Pancreas (tissue), 10 donors: ENCODE measurements at places on chromosomes 4 and X. TPM values are rescaled to one million over a fixed set of nuclear protein-coding genes. Genes with fewer than 3 reads are reported as not detected.

Gene NXF2
- not detected for total RNA-seq

Gene ALAS2
- 0.28 TPM for total RNA-seq

Gene KANTR
- 2.4 TPM for total RNA-seq

Gene TLL1
- total RNA-seq = 2.6 TPM

Gene CLDN22
- total RNA-seq = not detected

Gene IL15
- total RNA-seq = 1.0 TPM

Gene CNGA1
- total RNA-seq = 2.3 TPM

Gene DUSP9
- not detected for total RNA-seq

DNA sequence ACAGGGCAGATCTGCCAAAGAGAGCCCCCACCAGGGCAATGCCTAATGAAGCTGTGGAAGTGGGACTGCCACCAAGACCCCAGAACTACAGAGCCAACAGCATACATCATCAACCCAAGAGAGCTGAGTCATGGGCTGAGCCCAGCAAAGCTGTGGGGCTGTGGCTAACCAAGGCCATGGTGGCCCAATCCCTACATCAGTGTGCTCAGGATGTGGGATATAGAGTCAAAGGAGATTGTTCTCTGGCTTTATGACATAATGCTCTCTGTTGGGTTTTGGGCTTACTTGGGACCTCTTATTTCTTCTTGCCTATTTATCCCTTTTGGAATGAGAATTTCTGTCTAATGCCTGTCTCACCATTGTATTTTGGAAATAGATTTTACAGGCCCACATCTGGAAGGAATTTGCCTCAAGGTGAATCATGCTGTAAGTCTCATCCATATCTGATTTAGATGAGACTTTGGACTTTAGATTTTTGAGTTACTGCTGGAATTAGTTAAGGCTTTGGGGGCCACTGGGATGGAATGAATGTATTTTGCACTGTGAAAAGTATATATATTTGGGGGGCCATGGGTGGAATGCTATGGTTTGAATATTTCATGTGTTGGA, 5.4 kb upstream of the PRDM5 start:
- peaks cover 16% of the 10 kb centered on the region for H3K4me1 ChIP-seq
- H3K4me3 ChIP-seq = no peak overlapping the region
- no peaks in the 10 kb centered on the region for H3K27me3 ChIP-seq
- H3K36me3 ChIP-seq = no peaks in the 10 kb centered on the region

- H3K36me3 ChIP-seq = no peaks in the 10 kb centered on the region
- no peaks in the 10 kb centered on the region for H3K27me3 ChIP-seq
- H3K4me3 ChIP-seq = no peak overlapping the region
- no peak for DNase-seq
- no peaks in the 10 kb centered on the region for H3K4me1 ChIP-seq
Measured at GRCh38 chrX:6029014-6029413, 199.7 kb downstream of the NLGN4X start.

GRCh38 chrX:135688137-135688536, 25.3 kb upstream of the CT45A1 start:
- no peak overlapping the region for H3K4me3 ChIP-seq
- H3K36me3 ChIP-seq = no peaks in the 10 kb centered on the region
- no peak for DNase-seq
- no peaks in the 10 kb centered on the region for H3K27me3 ChIP-seq
- no peak overlapping the region for H3K27ac ChIP-seq

GRCh38 chrX:22314692-22315091, 42.0 kb downstream of the CBLL2 start:
- no peak overlapping the region for H3K4me3 ChIP-seq
- H3K27ac ChIP-seq = no peak overlapping the region
- no peak for DNase-seq
- H3K4me1 ChIP-seq = no peaks in the 10 kb centered on the region

- no peaks in the 10 kb centered on the region for H3K4me1 ChIP-seq
- no peaks in the 10 kb centered on the region for H3K27me3 ChIP-seq
- no peaks in the 10 kb centered on the region for H3K36me3 ChIP-seq
- no peak overlapping the region for H3K27ac ChIP-seq
- no peak for DNase-seq
Measured at GRCh38 chr4:126710935-126711334, 921.8 kb upstream of the INTU start.

GRCh38 chr4:60500810-60501209, 699.3 kb upstream of the ADGRL3 start:
- no peak for DNase-seq
- no peaks in the 10 kb centered on the region for H3K4me1 ChIP-seq
- H3K27ac ChIP-seq = no peak overlapping the region
- H3K4me3 ChIP-seq = no peak overlapping the region

DNA sequence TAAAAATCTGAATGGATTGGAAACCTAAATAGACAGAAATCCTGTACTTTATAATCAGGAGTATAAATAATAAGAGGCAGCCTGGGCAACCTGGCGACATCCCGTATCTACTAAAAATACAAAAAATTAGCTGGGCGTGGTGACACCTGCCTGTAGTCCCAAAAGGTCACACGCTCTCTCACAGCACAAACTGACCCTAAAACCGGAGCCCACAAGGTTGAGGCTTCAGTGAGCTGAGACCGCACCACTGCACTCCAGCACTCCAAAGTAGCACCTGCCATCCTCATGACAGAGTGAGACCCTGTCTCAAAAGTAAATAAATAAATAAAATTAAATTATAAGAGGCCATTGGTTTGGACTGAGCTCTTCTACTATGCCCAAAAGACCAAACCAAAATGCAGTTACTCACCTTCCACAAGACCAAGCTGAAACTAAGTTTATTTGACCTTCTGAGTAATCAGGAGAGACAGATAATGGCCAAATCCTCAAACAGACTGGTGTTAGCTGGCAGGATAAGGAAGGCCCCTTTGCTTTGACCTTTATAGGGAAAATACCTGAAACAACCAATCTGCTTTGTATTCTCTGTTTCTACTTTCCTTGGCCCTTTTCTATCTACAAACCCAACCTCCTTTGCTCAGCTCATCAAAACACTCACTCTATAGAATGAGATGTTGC, 3.2 kb upstream of the GRSF1 start:
- no peaks in the 10 kb centered on the region for H3K36me3 ChIP-seq
- no peak overlapping the region for H3K4me3 ChIP-seq
- H3K4me1 ChIP-seq = no peaks in the 10 kb centered on the region

- H3K36me3 ChIP-seq = peaks cover 4% of the 10 kb centered on the region
- H3K27ac ChIP-seq = no peak overlapping the region
- DNase-seq = no peak
- peaks cover 22% of the 10 kb centered on the region for H3K4me1 ChIP-seq
- no peak overlapping the region for H3K4me3 ChIP-seq
- H3K27me3 ChIP-seq = no peaks in the 10 kb centered on the region
Measured at GRCh38 chr4:88995874-88996273, 61.1 kb downstream of the FAM13A start.

DNA sequence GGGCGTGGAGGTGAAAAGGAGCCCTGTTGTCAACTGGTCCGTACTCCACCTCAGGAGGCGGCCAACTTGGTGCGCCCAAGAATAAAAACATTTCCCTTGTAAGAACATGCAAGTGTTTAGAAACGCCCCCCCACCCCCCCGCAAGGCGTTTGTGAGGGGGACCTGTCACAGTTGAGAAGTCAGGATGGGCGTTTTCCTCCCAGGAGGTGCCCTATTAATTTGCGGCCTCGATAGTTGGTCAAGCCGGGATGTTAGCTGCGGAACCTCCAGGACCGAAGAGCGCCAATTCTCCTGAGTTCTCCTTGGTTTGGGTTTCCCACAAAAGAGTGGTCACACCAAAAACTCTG, 651 bp upstream of the SAP30 start:
- peak overlapping the region; percentile 47 for H3K4me3 ChIP-seq
- peak; percentile 43 for DNase-seq
- H3K27ac ChIP-seq = peak overlapping the region; percentile 95
- H3K27me3 ChIP-seq = no peaks in the 10 kb centered on the region

- H3K27ac ChIP-seq = no peak overlapping the region
- no peaks in the 10 kb centered on the region for H3K36me3 ChIP-seq
- DNase-seq = no peak
- no peaks in the 10 kb centered on the region for H3K27me3 ChIP-seq
Measured at GRCh38 chrX:151743651-151744470, 9.3 kb downstream of the CNGA2 start.

- H3K27ac ChIP-seq = no peak overlapping the region
- no peak for DNase-seq
- no peak overlapping the region for H3K4me3 ChIP-seq
Measured at GRCh38 chrX:8629871-8630270, 102.1 kb downstream of the ANOS1 start.

GRCh38 chr4:74120086-74120485, 21.1 kb upstream of the CXCL2 start:
- H3K27me3 ChIP-seq = no peaks in the 10 kb centered on the region
- no peaks in the 10 kb centered on the region for H3K36me3 ChIP-seq
- H3K27ac ChIP-seq = no peak overlapping the region
- DNase-seq = no peak
- peaks cover 19% of the 10 kb centered on the region for H3K4me1 ChIP-seq

DNA sequence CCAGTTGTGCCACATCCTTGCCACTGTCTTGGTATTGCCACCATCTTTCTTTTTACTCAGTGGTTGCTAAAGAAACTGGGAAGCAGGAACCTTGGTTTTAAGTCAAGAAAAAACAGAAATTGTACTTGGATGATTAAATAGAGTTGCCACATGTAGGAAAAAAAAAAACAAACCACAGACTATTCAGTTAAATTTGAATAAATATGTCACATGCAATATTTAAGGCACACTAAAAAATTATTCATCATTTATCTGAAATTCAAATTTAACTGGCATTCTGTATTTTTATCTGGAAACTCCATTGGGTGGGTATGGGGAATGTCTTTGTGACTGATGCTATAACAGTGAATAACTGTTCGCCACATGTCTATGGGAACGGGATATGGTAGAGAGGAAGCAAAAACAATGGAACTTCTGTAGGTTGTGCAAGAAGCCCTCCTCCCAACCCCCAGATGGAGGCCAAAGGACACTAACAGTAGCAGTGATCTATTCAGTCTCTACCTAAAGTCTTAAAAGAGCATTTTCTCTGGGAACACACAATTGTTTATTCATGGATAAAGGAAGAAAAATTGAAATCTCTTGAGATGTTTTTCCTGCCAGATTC, 57.0 kb upstream of the PLAC8 start:
- no peaks in the 10 kb centered on the region for H3K4me1 ChIP-seq
- H3K27me3 ChIP-seq = no peaks in the 10 kb centered on the region
- DNase-seq = no peak

DNA sequence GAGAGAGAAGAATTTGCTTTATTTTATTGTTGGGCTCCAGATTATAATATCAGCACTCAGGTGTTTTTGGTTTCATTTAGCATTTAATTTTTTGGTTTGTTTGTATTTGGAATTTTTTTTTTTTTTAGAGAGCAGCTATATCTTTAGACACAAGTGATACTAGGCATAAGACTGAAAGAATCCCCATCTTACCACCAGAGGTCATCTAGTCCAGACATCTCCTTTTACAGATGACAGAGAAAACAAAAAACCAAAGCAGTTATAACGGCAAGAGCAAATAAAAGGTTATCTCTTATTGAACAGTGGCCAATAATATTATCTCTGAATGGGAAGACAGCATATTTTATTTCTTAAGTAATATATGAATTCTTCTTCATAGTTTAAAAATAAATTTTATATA, 22.8 kb downstream of the USP38 start:
- no peak for DNase-seq
- H3K36me3 ChIP-seq = peaks cover 2% of the 10 kb centered on the region
- H3K4me1 ChIP-seq = no peaks in the 10 kb centered on the region
- no peak overlapping the region for H3K4me3 ChIP-seq

- no peaks in the 10 kb centered on the region for H3K27me3 ChIP-seq
- H3K4me3 ChIP-seq = no peak overlapping the region
- no peaks in the 10 kb centered on the region for H3K36me3 ChIP-seq
- no peak for DNase-seq
- no peak overlapping the region for H3K27ac ChIP-seq
Measured at GRCh38 chrX:32455704-32456103, 755.6 kb downstream of the DMD start.

- H3K27ac ChIP-seq = no peak overlapping the region
- no peaks in the 10 kb centered on the region for H3K27me3 ChIP-seq
- H3K36me3 ChIP-seq = no peaks in the 10 kb centered on the region
- H3K4me3 ChIP-seq = no peak overlapping the region
- DNase-seq = no peak
Measured at GRCh38 chr4:73429118-73429517, 6.9 kb upstream of the AFP start.

GRCh38 chr4:8321771-8322170, 52.2 kb downstream of the HTRA3 start:
- no peaks in the 10 kb centered on the region for H3K27me3 ChIP-seq
- H3K4me3 ChIP-seq = no peak overlapping the region
- no peak overlapping the region for H3K27ac ChIP-seq
- no peaks in the 10 kb centered on the region for H3K4me1 ChIP-seq
- H3K36me3 ChIP-seq = no peaks in the 10 kb centered on the region
- no peak for DNase-seq

GRCh38 chr4:77821775-77822174, 2.6 kb upstream of the CNOT6L start:
- H3K27me3 ChIP-seq = no peaks in the 10 kb centered on the region
- DNase-seq = no peak
- H3K4me1 ChIP-seq = peaks cover 11% of the 10 kb centered on the region
- H3K36me3 ChIP-seq = no peaks in the 10 kb centered on the region
- no peak overlapping the region for H3K4me3 ChIP-seq

DNA sequence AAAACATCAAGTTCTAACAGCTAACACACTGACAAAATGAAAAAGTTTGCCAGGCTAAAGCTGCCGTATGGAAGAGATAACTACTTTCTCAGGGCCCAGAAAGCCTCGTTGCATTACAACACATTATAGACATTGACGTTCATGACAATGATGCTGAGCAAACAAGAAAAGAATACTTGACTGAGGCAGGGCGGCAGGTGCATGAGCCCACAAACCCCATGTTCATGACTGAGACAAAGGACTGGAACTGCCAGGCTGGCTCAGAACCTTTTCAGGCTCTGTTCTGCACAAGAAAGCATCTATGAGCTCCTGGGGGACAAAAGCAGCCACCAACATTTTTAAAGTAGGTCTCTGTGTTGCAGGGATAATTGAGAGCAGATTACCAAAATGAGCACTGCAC, 13.6 kb downstream of the TLR6 start:
- no peak overlapping the region for H3K4me3 ChIP-seq
- no peaks in the 10 kb centered on the region for H3K4me1 ChIP-seq
- no peak overlapping the region for H3K27ac ChIP-seq
- no peaks in the 10 kb centered on the region for H3K27me3 ChIP-seq

DNA sequence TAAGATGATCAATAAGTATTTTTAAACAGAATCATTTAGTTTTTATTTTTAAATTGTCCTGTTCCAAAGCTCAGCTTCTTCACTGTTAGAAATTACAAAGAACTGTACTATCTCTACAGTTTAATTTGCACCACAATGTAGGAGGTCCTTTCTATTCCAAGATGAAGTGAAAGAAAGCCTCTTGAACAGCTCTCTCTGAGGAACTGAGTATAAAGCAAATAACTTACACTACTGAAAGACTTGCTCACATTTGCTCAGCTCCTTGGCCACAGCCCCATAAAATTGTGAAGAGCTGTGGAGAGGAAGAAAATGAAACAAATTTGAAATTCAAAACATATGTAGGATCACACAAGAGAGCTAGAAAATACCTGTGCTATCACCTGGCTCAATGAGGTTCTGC, 68.6 kb downstream of the ENPEP start:
- DNase-seq = no peak
- H3K4me1 ChIP-seq = no peaks in the 10 kb centered on the region
- H3K27ac ChIP-seq = no peak overlapping the region
- H3K27me3 ChIP-seq = no peaks in the 10 kb centered on the region
- H3K4me3 ChIP-seq = no peak overlapping the region
